ENCODE measurements at places on chromosomes 5 and 9.

DNA sequence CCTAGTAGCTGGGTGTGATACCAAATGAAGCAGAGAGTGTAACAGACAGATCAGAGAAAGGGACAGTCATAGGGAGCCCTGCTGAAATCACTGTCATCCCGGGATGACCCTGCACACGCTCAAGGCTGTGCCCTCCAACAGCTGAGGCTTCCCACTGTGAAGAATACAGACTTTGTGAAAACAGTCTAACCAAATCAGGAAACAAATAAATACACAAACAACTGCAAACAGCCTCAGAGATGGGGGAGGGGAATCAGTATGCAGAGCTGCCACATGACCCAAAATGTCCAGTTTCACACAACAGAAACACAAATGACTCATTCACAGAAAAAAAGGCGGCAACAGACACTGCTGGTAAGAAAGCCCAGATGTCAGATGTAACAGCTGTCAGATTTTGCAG is 101.9 kb downstream of the ADAMTS2 start:
- no peak for DNase-seq

- no peak for DNase-seq
Observed at GRCh38 chr5:177399997-177400868, at the start of gene PFN3. Gene PFN3 (minus strand): TSS chr5:177400661. CDS start chr5:177400576, 85 bp downstream.

- DNase-seq = no peak
Observed at GRCh38 chr5:119458911-119459632, 6.8 kb downstream of the HSD17B4 start.

DNA sequence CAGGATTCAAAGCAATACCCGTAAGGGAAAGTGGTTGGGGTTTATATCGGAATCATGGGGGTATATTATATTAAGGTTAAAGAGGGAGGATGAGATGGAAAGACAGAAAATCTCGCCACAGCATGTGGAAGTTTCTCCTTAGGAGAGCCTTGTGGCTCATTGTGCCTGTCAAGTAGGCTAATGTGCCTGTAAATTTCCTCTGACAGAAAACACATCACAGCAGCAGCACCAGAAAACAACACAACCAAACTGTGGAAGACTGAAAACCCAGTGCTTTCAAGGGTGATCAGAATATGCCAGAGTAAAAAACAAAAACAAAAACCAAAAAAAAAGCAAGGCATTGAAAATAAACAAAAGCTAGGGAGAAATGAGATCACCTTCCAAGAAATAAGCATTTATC is 11.3 kb upstream of the MAN2A1 start:
- DNase-seq = no peak

- DNase-seq = peak; percentile 66
Observed at GRCh38 chr5:177309351-177310191, 2.1 kb downstream of the MXD3 start.

DNA sequence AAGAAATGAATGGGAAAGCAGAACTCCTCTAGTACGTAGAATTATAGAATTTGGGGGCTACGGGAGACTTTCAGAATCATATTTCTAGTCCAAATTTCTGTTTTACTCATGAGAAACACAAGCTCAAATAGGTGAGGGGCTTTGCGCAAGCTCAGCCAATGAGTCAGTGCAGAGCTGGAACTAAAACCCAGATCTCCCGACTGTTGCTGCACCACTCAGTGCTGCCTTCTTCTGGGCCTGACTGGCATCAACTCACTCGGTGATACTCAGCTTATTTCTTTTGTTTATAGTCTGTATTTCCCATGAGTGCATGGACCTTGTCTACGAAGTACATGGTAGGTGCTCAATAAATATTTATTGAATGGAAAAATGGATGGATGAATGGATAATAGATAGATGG is 280.2 kb downstream of the CDK5RAP2 start:
- no peak for DNase-seq

DNA sequence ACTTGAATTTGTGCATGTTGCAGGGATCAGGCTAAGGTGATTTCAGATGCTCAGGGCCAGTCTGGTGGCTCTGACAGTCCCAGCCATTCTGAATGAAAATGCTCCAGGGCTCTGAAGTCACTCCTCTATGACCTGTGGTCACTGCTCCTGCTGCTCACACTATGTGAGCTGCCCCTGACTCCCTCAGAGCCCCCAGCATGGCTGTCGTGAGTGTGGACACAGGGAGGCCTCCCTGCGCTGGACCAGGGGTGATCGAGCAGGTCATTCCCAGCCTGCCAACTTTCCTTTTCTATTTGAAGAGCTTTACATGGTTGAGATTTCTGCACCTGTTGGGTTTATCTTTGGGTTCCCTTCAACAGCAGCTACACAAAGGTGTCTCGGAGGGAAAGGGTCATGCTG is 74.5 kb downstream of the WNK2 start:
- no peak for DNase-seq

- no peak for DNase-seq
Observed at GRCh38 chr5:2094616-2094995, 211.9 kb upstream of the IRX4 start.

GRCh38 chr5:96958977-96959376 is 23.1 kb downstream of the LNPEP start:
- no peak for DNase-seq

DNA sequence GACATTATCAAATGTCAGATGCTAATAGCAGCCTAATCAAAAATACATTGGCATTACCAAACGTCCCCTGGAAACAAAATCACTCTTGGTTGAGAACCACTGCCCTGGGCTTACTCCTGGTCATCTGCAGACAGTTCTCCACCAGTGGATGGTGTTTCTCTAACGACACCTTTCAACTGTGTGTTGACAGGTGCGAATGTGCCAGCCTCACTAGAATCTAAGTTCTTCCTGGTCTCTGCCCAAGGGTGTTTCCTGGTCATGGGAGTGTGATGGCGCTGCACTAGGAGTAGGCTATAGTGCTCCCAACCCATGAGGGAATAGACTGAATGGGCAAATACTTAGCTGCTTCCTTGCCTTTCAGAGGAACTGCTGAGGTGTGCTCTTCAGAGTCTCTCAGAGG is 105.9 kb downstream of the MRPS27 start:
- DNase-seq = no peak

- no peak for DNase-seq
Observed at GRCh38 chr5:33807771-33808170, 84.0 kb downstream of the ADAMTS12 start.

GRCh38 chr5:143775258-143775657 is 36.7 kb upstream of the HMHB1 start:
- no peak for DNase-seq

GRCh38 chr9:104999136-104999535 is 71.2 kb upstream of the ABCA1 start:
- DNase-seq = no peak

DNA sequence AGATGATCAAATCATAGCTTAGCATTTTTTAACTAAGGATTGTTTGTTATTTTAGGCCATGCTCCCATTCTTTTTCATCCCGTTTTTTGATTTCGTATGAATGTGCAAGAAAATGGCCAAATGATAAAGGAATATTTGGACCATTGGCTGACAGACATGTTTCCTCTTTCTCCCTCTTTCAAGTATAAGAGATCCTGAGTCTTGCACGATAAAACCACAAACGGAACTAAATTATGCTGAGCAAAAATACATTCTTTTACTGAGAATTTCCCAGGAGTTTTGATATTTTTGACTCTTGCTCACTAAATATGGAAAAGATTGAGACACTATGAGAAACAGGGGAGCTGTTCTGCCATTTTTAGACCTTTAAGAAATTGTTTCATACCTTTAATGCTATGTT is 90.4 kb upstream of the KLF9 start:
- no peak for DNase-seq

DNA sequence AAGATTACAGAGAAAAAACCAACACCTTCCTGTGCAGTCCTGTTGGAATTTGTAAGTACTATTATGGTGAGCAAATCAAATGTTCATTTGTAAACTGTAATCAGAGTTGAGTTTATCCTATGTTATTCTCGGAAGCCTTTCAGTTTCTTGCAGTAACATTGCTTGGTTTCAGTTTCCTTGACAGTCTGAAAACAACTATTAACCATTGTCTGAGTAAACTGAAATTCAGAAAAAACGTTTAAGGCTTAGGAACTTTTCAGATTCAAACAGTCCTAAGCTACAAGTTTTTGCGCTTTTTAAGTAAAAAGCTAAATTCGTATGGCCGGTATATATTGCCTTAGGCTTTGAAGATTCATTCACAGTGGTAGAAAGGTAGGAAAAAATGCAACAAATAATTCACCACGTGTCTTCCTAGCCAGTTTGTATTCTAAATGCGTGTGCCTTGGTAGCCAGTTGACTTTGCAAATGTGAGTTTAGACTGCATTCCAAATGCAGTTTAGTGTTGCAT is 2.5 kb downstream of the GPBP1 start:
- no peak for DNase-seq

GRCh38 chr9:69554945-69555344 is 117.2 kb downstream of the APBA1 start:
- DNase-seq = no peak

DNA sequence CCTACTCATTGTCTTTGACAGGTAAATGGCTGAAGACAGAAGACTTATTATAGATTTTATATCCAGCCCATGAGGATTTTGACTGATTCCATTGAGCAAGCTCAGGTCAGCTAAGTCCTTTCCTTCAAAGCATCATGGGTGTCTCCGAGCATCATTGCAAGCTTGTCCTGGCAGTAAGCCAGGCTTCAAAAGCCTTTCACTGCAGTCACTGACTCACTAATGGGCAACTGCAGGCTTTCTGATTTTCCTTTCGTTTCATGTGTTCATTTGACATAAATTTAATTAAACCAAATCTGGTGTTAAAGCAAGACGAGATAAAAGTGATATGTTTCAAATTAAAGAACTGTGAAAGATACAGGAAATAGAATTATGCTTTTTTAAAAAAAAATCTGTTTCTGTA is 426.2 kb downstream of the ANXA1 start:
- DNase-seq = no peak

- no peak for DNase-seq
Observed at GRCh38 chr5:98843481-98843880, 70.0 kb downstream of the RGMB start.

- no peak for DNase-seq
Observed at GRCh38 chr9:123070198-123070597, 36.7 kb downstream of the GPR21 start.

GRCh38 chr9:111034170-111034897 is 3.9 kb downstream of the LPAR1 start:
- DNase-seq = no peak

- DNase-seq = peak; percentile 73
Observed at GRCh38 chr5:28216939-28217360, 1178.6 kb upstream of the CDH9 start.

DNA sequence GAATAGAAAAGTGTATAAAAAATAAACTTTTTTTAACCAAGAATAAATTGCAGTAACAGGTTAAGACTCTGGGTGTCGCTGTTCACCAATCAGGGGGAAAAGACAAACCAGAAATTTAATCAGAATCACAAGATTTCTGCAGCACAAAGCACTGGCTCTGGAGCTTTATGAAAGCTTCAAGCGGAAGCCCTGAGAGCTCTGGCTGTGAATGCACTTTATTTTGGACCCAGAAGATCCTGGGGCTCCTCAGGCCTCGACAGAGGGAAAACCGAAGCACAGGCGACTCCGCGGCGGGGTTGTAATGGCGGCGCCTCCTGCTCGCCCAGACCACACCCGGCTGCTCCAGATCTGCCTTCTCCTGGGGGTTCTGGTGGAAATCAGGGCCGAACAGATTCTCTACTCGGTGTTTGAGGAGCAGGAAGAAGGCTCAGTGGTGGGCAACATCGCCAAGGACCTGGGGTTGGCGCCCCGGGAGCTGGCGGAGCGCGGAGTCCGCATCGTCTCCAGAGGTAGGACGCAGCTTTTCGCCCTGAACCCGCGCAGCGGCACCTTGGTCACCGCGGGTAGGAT is at the start of gene PCDHGA4:
PCDHGA4 (plus strand) TSS at position 122 of the 570 bp plus-strand sequence; CDS start at position 209, 87 bp downstream.
- no peak for DNase-seq

DNA sequence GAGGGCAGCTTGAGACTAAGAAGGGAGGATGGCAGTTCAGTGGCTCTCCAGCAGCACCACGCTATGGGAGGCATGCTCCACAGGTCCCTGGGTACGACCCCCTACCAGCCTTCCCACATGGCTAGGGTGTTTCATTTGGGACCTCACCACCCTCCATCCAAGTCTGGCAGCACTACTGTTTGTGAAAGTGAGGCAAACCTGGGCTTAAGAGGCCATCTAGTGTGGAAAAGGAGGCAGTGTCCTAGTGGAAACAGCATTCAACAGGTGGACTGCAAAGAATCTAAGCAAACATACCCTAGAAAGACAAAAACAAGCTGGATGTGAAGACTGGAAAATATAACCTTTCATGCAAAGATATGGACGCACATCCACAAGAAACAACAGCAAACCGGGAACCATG is 4.8 kb upstream of the C5orf47 start:
- peak; percentile 8 for DNase-seq

GRCh38 chr9:91256235-91256634 is 105.5 kb downstream of the AUH start:
- DNase-seq = peak; percentile 28

DNA sequence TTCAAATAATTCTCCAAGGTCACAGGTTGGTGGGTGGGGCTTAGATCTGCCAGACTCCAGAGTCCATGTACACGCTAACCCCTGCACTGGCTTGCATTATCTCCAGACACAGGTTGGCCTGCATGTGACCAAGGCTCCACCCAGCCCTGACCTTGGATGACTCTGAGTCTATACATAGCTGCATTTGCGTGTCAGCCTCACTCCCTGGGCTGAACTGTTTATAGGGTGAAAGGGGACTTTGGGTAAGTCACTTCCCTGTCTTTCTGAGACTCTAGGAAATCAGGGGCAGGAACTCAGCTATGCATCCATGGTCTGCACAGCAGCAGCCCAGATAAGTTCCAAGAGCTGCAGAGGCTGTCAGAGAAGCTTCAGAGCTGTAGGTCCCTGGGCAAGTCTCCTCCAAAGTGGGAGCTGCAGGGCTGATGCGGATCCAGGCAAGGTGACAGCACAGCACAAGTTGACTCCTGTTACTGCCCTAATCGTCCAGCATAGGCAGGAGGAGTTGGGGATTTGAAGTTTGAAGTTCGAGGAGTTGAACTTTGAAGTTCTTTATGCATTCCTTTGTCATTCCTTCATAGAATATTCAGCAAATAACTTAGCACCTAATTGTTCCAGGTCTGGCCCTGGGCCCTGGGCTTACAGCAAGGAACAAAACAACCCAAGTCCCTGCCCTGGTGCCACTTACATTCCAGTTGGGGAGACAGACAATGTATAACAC is 53.4 kb downstream of the SLC22A5 start:
- no peak for DNase-seq

DNA sequence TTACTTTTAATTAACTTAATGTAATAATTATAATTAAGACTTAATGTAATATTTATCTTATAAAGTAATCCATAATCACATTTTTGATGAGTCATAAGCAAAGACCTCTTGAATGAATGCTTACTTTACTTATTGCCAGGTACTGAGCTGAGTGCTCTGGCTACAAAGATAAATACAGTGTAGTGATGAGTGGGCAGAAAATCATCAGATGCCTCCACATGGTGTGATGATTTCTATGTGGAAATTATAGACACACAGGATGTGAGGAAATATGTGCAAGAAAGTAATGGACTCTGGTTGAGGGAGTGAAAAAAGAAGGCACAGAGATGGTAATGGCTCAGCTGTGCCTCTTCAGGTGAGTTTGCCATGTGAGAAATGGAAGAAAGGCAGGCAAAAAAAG is 422.6 kb upstream of the CD180 start:
- DNase-seq = no peak

DNA sequence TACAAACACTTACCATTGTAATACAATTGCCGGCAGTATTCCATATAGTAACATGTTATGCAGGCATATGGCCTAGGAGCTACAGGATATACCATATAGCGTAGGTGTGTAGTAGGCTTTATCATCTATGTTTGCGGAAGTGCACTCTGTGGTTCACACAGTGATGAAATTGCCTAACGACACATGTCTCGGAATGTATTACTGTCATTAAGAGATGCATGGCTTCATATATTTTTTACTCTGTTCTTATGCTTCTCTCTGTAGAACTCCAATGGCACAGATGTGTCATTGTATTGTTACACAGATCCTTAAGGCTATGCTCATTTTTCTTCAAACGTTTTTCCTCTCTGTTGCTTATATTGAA is 19.2 kb upstream of the ANKRD18A start:
- DNase-seq = no peak
